HTR-8/SVneo (cell line): ENCODE measurements at places on chromosomes 6 and 20.

GRCh38 chr6:693723-694009 lies 727 bp upstream of the EXOC2 start:
- no peak for DNase-seq

GRCh38 chr6:3208775-3209113 lies 18.7 kb downstream of the TUBB2B start:
- no peak for DNase-seq

DNA sequence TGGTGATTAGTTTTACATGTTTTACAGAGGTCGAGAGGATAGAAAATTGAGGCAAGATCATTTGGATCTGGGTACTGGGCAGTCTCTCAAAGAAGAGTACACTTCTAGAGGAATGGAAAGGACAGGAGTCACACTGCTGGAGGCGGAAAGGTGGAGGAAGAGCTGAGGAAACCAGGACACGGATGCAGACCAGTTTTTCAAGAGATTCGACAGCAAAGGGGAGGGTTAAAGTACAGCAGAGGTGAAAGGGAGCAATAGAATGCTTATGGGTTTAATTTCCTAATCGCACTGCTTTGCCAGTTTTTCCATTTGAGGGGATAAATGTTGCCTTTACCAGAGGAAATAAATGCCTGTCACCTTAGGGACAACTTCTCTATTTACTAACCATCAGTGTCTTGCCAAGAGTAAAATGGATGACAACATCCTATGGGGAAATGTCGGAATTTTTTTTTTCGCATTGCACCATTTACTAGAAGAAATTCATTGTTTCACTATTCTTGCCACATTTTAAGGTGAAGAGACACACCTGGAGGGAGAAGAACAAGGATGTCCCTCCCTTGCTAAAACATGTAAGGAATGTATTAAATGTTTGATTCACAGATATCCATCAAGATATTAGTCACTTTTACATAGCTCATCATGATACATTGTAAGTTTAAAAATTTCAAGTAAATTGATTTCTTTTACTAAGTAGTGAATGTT lies 226.6 kb downstream of the COL12A1 start:
- no peak for DNase-seq

- no peak for DNase-seq
Measured at GRCh38 chr6:141290941-141291721, 841.6 kb upstream of the GJE1 start.

- no peak for DNase-seq
Measured at GRCh38 chr6:3334555-3334954, 75.8 kb downstream of the PSMG4 start.

- no peak for DNase-seq
Measured at GRCh38 chr6:17884498-17885478, 102.6 kb downstream of the KIF13A start.

DNA sequence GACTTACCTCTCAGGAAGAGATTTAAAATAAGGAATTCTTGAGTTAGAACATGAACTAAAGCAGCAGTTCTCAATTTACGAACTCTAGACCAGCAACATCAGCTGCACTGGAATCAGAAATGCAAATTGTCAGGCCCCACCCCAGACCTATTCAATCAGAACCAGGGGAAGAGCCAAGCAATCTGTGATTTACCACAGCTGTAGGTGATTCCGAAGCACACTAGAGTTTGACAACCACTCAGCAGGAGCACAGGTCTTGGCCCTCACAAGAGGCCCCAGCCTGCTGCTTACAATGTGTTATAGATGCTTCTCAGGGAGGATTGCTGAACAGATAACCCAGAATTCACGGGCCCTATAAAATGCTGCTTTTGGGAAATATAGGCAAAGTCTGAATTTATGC lies 279.2 kb downstream of the PTPRK start:
- DNase-seq = no peak

DNA sequence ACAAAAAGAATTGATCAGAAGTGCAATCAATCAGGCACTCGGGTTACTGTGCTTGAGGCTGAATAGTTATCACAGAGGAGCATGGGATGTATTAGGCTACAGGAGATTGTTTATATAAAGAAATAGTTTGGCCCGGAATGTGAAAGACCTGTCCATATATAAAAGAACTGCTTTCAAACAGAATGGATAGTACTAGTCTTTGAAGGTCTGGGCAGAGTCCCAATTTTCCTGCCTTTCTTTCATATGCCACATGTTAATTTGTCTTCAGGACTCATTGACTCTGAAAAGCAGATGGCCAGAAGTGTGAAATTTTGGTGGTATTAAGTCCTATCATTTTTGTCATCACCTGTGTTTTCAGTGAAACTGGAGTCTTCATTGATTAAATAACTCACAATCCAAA lies 314.5 kb downstream of the EYA4 start:
- no peak for DNase-seq

GRCh38 chr6:19059102-19059501 lies 672.0 kb downstream of the RNF144B start:
- no peak for DNase-seq
